ENCODE measurements at places on chromosomes 4 and X. TPM values are rescaled to one million over a fixed set of nuclear protein-coding genes. Genes with fewer than 3 reads are reported as not detected.
A peak's percentile ranks its signal among the peaks of the same experiment; 100 is the strongest.

DNA sequence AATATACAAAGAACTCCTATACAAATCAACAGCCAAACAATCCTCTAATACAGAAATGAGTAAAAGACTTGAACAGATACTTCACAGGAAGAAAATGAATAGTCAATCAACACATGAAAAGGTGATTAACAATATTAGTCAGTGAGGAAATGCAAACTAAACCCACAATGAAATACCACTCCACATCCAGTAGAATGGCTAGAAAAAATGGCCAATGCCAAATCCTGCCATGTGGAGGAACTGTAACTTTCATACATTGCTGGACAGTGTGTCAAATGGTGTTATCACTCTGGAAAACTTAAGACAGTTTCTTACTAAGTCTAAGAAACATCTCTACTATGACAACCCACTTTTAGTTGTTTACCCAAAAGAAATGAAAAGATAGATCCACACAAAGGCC is 59.5 kb downstream of the NSG1 start:
- no peak for DNase-seq

- no peak for DNase-seq
These were observed 65.9 kb upstream of the HPF1 start for GRCh38 chr4:169823685-169824084.

DNA sequence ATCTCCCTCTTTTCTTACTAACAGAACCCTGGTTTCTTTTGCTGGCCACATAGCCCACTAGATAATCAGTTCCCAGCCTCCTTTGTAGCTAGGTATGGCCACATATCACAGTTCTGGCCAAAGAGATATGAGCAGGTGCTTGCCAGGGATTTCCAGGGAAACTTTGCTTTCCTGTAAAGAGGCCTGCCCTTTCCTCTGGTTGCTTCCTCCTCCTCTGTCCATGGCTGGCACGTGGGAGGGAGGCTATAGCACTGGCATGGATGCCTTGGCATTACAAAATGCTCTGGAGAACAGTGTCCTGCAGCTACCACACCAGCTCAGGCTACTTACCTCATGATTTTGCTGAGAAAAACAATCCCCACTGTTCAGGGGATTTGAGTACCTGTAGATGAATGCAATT is 27.5 kb downstream of the RAB33B start:
- DNase-seq: no peak

GRCh38 chr4:7263166-7263565 is 70.8 kb downstream of the SORCS2 start:
- DNase-seq: no peak

- DNase-seq: no peak
These were observed 137.4 kb upstream of the MAMLD1 start for GRCh38 chrX:150225756-150226155.

- DNase-seq: no peak
These were observed 261.5 kb downstream of the SLC7A11 start for GRCh38 chr4:137980641-137981040.

DNA sequence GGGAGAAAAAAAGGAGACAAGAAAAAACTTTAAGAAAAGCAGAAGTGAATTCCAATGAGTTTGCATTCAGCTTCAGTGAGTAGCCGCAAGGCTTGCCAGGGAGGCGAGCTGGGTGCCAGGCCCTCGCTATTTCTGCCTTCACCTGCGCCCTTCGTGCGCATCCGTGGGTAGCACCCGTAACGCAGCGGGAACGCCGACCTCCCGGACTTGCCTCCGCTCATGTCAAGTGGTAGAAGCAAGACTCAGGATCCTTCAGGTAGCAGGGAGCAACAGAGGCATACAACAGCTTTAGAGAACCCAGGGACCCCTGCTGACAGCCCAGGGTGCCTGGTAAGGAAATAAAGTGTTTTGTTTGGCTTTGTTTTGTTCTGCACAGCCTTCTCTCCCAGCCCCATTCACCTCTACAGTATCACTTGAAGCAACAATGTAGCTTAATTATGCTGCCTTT is 140.0 kb upstream of the BCOR start:
- DNase-seq: peak; percentile 25

DNA sequence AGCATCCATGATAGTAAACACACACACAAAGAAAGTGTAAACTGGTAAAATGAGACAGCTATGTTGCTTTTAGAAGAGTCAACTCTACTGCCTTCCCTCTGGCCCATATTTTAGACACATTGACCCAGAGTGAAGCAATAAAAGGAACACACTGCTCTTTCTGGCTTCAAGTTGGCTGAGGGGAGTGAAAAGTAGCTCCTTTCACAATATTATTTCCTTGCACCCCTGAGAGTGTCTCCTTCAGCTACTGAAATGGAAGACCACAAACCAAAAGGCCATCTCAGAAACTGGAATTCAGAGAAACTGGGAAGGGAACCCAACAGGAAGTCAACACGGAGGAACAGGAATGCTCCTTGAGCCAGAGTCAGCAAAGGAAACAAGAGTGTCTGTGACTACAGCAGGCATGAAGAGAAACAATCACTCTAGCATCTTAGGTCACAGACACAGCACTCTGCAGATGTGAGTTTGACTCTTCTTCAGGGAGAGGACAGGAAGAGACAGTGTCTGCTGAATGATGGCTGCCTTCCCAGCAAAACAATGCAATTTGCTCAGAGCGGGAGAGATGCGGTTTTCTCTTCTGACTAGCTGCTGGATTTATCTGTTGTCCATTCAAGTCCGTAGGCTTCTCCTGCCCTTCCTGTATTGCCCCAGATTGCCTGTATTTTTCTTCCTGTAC is 106.7 kb downstream of the SPATA18 start:
- DNase-seq: no peak

DNA sequence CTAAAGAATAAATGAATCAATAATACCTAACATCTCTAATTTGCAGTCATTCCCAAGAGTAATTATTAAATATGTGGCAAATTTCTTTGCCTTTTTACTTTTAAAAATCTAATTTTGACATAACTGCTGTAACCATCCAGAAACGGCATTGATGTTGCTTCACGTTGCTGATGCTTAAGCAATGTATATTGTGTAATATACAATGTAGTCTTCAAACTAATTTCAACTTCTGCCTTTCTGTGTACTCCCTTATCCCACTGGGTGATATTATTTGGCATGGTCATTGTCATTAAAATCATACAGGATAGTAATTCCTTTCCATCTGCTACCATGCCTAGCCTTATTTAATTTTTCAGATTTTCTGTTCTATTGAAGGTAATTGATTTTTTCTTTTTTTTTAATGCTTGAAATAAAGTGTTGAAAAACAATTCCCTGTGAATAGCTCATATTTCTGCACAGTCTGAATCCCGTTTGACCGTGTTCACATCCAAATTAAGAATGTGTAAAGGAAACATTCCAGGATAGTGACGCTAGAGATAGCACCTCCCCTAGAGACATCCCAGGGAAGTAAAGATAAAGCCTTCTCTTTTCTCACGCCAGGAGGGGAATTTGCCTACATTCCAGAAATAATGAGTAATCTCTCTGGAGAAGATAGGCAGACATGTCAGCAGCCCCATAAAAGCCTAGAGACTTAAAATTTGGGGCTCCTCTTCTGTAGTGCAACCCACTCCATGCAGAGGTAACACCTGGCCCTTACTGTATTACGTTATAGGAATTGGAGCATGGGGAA is 8.6 kb downstream of the FAM200B start:
- no peak for DNase-seq

GRCh38 chr4:86927843-86928395 is 6.9 kb upstream of the AFF1 start:
- DNase-seq: no peak

GRCh38 chrX:53114864-53115549 is 21.1 kb downstream of the KANTR start:
- no peak for DNase-seq

The SASH3 gene
- 291 TPM for polyA plus RNA-seq

The HMGB3 gene
- polyA plus RNA-seq: 2.1 TPM

The RBMXL3 gene
- polyA plus RNA-seq: not detected

The KLHL4 gene
- polyA plus RNA-seq: not detected

The GLRA2 gene
- polyA plus RNA-seq: not detected

The CSN1S1 gene
- not detected for polyA plus RNA-seq

The TSPAN5 gene
- polyA plus RNA-seq: 2.6 TPM

The HHIP gene
- polyA plus RNA-seq: not detected
